Hypothalamus (tissue), 51 donors: ENCODE measurements at places on chromosomes 13 and 19.

GRCh38 chr19:3161453-3161852 is 17.1 kb upstream of the S1PR4 start:
- no peak for DNase-seq

GRCh38 chr19:56253737-56254136 is 18.8 kb upstream of the EDDM13 start:
- DNase-seq: no peak

DNA sequence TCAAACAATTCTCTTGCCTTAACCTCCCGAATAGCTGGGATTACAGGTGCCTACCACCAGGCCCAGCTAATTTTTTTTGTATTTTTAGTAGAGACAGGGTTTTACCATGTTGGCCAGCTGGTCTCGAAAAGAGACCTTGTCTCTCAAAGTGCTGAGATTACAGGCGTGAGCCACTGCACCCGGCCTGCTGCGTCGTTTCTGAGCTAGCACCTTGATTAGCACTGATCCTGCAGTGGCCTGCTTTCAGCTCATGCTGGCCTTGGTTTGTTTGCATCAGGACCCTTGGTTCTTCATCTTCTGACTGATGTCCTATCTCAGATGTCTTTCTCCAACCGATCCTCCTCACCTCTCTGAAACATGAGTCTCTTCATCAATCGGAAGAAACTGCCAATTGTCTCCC is 4.9 kb upstream of the TFDP1 start:
- DNase-seq: no peak

DNA sequence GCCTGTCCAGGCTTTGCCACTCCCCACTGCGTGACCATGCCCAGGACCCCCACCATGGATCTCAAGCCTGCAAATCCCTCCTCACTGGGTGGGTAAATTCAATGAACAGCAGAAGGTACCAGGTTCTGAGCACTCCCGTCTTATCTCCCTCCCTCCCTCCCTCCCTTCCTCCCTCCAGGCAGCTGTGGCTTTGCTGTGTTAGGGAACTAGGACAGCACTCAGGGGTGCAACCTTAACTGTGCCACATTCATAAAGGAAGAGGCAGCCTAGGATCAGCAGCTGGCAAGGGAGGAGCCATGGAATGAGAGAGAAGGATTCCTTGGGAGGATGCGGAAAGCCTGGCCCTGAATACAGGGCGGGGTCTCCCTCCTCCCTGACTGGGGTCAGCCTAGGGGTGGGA is 5.6 kb downstream of the CEACAM4 start:
- DNase-seq: no peak

DNA sequence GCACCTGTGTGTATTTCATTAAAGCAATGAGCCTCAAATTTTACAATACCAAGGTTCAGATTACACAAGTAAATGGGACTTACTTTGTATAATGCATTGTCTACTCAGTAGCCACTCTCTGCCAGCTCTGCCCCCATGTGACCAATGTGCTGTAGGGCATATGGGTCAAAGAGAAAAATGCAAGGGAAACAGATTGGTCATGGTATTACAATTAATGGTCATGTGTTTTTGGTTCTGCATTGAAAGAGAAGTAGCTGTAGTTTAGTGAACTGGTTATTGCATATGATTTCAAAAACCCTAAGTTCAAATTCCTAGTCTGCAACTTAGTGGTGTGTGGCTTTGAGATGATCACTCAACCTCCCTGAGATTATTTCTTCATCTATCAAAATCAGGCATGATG is 545.4 kb downstream of the SUCLA2 start:
- no peak for DNase-seq

DNA sequence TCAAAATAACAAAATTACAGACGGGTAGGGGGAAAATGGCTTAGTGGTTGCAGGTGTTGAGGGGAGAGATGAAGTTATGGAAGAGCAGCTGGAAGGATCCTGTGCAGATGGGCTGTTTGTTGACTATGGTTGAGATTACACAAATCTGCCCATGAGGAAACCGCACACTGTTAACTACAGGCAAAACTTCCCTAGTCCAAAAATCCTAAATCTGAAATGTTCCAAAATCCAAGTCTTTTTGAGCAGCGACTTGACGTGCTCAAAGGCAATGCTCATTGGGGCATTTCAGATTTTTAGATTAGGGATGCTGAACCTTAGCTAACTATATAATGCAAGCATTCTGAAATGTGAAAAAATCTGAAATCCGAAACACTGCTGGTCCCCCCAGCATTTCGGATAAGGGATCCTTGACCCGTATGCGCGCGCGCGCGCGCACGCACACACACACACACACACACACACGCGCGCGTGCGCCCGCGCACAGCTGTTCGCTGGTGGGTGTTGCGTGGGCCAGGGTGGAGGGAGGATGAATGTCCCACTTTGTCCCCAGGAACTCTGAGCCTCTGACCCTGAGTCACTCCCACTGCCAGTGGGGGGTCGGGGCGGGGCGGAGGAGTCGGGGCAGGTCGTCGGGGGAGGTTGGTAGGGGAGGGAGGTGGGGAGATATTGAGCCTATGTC is 6.8 kb downstream of the F2RL3 start:
- no peak for DNase-seq

- DNase-seq: no peak
Measured at GRCh38 chr13:26962671-26963070, 202.1 kb upstream of the GPR12 start.

DNA sequence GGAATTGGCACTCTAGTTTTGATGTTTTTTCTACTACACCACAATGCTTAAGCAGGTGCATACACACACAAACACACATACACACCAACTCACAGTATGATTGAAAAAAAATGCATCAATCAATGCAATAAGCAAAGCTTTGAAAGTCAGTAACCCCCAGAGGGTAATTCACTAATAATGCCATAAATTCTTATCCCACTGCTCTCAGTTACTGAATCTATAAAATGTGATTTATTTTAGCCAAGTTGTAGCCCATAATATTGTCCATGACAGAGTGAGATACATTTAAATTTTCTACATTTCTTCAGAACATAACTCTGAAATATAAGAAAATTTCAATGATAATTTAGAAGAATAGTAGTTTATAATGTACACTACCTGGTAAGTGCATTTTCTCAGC is 87.9 kb downstream of the LIG4 start:
- DNase-seq: no peak
